ENCODE measurements at places on chromosomes 5 and 9.

DNA sequence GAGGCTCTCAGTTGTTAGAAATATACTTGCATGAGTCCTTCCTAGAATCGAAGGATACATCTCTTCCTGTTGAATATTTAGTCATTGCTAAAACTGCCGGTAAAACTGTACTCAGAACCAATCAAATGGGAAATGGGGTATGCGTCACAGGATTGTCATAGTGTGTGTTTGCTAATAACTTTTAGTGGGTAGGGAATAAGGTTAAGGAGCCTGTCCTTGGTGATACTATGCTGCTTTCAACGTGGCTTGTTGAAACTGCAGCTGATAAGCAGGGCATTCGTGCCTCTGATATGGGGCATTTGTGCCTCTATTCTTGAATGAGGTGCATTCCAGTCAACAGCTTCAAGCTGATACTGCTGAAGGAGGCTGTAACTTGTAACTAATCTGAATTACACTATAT, 26.6 kb downstream of the HABP4 start:
- DNase-seq: no peak

DNA sequence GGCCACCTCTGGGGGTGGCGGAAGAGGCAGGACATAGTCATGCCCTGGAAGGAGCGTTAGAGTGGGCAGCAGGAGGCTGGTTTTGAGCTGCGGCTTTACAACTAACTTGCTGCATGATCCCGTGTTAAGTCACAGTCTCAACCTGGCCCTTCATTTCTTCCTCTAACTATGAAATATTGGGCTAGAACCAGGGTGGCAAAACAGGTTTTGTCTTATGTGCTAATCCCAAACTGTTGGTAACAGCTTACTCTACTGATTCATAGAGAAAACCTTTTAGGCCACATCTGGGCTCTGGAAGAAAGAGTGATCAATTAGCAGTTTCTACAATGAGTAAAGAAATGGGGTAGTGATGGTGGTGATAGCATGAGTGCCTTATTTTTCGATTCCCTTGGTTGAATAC, 74.1 kb upstream of the CLINT1 start:
- DNase-seq: no peak

GRCh38 chr5:154478224-154478565, at the start of gene HAND1:
HAND1 (minus strand) TSS chr5:154478227; CDS start chr5:154478008, 219 bp downstream.
- DNase-seq: peak; percentile 57

- peak; percentile 82 for DNase-seq
Measured at GRCh38 chr5:174419540-174420132, 304.7 kb upstream of the MSX2 start.

DNA sequence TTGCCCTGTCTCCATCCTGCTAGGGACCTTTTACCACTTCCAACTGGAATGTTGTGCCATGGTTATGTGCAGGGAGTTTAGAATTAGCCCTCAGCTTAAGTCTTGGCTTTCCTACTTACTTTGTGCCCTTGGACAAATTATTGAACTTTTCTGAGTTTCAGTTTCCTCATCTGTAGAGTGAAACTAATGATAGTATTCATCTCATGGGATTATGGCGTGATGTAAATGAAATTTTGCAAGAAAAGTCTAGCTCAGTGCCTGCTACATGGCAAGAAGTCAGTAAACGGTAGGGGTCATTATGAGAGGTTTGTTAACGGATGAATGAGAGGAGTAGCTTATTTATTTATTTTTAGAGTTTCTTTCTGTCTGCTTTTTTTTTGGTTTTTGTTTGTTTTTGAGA, 1.8 kb downstream of the MVB12B start:
- DNase-seq: no peak

DNA sequence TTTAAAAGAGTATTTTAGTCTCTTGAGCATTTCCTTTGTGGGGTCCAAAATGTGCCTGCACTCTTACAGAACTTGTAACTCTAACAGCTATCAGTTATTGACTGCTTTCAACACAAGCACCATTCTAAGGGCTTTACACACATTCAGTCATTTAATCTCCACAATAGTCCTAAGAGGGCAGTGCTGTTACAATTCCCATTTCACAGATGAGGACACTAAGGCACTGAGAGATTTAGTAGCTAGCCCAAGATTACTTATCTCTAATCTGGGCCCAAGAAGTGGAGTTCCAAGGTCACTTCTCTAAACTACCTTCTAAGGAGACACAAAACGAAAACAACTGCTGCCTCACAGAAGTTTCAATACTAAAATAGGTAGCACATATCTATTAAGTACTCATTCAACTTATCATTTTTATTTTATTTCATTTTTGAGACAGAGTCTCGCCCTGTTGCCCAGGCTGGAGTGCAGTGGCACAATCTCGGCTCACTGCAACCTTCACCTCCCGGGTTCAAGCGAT, 275.2 kb downstream of the CWC27 start:
- DNase-seq: no peak

DNA sequence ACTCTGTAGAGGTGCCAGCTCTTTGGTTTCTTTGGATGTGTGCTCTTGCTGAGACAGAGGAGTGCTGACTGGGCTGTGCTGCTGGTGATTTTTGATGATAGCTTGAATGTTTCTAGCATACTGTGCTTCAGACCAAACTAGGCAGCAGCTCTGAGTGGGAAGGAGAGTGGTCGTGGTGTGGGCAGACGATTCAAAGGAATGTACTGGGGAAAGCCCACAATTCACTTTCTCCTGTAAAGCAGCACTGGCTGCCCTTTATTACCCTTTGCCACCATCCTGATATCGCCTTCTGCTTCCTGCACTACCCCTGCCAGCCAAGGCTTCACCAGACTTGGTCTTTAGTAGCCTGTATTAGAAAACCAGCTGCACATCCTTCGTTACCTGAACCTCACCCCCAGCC, 45.3 kb downstream of the PRRC2B start:
- DNase-seq: no peak

- DNase-seq: no peak
Measured at GRCh38 chr9:131233556-131233955, 42.8 kb downstream of the FAM78A start.

GRCh38 chr9:115733318-115734110, 420.1 kb upstream of the PAPPA start:
- DNase-seq: no peak

DNA sequence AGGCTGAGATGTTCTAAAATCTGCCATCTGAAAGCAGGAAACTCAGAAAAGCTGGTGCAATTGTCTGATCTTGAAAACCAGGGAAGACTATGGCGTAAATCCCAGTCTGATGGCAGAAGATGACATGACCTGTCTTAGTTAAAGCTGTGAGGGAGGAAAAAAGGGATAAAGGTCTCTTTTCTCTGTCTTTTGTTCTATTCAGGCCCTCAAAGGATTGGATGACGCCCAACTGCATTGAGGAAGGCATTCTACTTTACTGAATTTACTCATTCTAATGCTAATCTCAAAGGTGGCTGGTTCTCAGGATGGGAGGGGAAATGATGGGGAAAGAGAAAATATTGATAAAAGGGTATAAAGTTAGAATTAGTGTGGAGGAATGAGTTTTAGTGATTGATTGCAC, 312.8 kb upstream of the CTNND2 start:
- no peak for DNase-seq

GRCh38 chr9:134294153-134295071, 31.8 kb upstream of the RXRA start:
- no peak for DNase-seq

- DNase-seq: no peak
Measured at GRCh38 chr9:137967280-137967953, 89.8 kb downstream of the CACNA1B start.

- no peak for DNase-seq
Measured at GRCh38 chr5:103973669-103974068, 411.1 kb upstream of the NUDT12 start.

GRCh38 chr9:78590068-78590467, 293.1 kb downstream of the PSAT1 start:
- DNase-seq: no peak

DNA sequence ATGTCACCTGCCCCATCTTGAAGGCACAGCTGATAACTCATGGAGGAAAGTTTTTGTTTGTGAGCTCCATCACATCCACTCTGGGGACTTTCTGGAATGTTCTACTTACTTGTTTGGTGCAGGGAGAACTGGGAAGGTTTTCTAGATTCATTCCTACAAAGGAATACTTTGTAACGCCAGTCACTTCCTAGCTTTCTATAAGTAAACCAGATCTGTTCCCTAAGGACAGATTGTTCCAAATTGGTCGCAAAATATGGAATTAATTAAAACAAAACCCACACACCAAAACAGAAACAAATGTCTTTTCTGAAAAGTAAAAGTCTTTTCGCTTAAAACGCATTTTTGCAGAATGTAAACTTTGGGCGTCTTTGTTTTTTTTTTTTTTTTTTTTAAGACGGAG, 167.6 kb downstream of the PDZD2 start:
- DNase-seq: no peak

DNA sequence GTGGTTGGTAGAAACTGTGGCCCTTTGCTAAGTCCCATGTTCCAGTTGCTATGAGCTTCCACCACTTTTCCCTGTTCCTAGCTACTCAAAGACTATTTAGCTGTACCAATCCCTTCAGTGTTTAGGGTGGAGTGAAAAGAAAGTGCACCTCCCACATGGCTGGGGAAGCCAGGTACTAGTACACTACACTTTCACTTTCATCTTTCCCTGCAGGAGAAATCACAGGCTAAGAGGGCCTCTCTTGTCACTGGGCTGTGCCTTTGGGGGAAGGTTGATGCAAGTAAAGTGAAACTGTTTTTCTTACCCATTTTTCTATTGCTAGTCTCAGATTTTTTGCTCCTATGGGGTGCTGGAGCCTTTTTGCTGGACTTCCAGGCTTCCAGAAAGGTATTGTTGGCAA, 33.5 kb upstream of the CKS2 start:
- DNase-seq: no peak

- no peak for DNase-seq
Measured at GRCh38 chr5:124962735-124963134, 216.3 kb upstream of the ZNF608 start.

DNA sequence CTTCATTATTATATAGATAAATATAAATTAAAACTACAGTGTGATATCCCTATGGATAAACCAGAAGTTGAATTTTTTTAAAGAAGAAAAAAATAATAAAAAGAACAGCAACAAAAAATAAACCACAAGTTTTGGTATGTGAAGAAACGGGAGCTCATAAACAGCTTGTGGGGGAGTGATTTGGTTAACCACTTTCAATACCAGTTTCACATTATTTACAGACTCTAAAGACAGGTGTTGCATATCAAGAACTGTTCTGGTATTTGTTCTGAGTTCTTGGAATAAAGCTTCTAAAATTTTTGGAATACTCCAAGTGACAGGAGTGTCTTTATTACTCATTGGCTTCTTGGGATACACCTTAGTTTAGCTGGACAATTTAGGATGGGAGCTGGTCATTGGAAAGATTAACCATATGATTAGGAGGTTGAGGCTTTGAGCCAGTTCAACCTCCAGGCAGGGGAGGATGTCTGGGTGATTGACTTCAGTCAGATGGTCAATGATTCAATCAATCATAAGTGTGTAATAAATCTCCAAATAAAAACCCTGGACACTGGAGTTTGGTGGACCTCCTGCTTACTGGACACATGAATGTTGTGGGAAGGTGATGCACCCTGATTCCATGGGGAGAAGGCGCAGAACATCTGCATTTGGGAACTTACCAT, 2223.1 kb upstream of the C9orf72 start:
- DNase-seq: no peak

- no peak for DNase-seq
Measured at GRCh38 chr5:83404182-83404716, 67.3 kb upstream of the VCAN start.

- DNase-seq: no peak
Measured at GRCh38 chr9:105405514-105406131, 42.2 kb upstream of the FSD1L start.

- DNase-seq: no peak
Measured at GRCh38 chr9:68492806-68493205, 47.9 kb downstream of the TMEM252 start.

DNA sequence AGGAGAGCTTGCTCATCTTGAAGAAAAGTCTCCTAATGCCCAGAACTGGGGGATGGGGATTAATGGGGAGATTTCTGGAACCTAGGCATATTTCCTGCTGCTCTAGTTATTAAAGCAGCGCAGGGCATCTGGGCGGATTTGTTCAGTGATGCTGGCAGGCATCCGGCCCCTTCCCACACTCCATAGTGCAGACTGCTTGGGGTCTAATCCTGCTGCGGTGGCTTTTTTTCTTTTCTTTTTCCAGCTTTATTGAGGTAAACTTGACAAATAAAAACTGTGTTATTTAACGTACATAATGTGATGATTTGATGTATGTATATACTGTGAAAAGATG, 30.7 kb downstream of the PPARGC1B start:
- no peak for DNase-seq

GRCh38 chr9:89999176-89999533, 394.3 kb downstream of the GADD45G start:
- DNase-seq: no peak

- DNase-seq: no peak
Measured at GRCh38 chr5:128343168-128343567, 194.9 kb downstream of the FBN2 start.
